NCI-H187 (cell line): ENCODE measurements at places on chromosomes 2 and 18.

- DNase-seq, result no peak
These were observed 34.8 kb upstream of the KLHL29 start for GRCh38 chr2:23350041-23350791.

- no peak for DNase-seq
These were observed 301.1 kb upstream of the RND3 start for GRCh38 chr2:150788426-150789140.

DNA sequence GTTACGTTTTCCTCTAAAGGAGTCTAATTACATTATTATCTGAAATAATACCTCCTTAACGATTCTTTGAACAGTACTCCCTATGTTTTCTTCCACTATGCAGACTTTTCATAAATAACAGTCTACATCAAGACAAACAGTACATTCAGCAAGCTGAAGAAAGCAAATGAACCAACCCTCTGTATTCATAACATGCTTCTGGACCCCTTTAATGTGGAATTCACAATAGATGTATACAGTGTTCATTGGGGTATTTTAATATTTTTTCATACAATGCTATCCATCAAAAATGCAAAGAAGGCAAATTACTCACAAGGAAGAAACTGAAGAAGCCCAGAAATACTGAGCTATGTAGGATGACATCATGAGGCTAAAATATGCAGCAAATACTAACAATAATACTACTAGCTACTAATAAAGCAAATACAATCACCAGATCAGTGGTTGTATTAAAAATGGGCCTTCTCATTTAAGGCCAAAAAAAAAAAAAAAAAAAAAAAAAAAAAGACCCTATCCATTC, 408.6 kb downstream of the MTX2 start:
- DNase-seq, result no peak

DNA sequence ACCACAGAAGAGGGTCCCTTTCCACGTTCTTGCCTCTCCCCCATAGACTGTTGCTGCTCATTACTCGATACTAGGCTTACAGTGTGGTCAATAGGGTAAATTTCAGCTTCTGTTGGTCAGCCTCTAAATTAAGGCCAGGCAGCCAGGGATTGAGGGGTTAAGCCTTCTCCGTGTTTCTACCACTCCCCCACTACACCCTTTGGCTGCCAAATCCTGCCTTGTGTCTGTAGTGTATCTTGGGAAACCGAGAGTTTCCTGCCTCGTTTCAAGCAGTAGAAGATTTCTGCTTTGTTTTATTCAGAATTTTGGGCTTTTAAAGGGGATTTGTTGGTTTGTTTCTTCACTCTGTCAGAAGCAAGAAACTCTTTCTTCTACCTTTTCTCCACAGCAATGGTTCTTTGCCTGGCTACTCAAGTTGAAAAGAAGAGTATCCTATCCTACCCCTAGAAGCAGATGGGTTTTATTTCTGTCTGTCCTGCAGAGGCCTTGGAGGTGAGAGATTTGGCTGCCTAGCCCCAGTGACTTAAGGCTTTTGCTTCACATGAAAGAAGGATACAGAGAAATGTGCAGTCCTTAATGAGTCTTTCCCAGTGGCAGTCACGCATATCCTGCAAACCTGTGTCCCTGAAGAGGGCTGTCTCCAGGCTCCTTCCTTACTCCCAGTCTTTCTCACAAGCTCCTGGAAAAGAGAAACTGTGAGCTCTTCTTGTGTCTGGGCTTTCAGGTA, 261.5 kb upstream of the TANK start:
- DNase-seq, result no peak

DNA sequence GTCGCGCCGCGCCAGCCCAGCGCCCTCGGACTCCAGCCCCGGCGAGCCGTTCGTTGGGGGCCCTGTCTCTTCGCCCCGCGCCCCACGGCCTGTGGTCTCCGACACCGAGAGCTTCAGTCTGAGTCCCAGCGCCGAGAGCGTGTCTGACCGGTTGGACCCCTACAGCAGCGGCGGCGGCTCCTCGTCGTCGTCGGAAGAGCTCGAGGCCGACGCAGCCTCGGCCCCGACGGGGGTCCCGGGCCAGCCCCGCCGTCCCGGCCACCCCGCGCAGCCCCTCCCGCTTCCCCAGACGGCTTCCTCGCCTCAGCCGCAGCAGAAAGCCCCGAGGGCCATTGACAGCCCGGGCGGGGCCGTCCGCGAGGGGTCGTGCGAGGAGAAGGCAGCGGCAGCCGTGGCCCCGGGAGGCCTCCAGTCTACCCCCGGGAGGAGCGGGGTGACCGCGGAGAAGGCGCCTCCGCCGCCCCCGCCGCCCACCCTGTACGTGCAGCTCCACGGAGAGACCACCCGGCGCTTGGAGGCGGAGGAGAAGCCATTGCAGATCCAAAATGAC, 1.4 kb downstream of the PHLPP1 start:
- DNase-seq, result no peak

DNA sequence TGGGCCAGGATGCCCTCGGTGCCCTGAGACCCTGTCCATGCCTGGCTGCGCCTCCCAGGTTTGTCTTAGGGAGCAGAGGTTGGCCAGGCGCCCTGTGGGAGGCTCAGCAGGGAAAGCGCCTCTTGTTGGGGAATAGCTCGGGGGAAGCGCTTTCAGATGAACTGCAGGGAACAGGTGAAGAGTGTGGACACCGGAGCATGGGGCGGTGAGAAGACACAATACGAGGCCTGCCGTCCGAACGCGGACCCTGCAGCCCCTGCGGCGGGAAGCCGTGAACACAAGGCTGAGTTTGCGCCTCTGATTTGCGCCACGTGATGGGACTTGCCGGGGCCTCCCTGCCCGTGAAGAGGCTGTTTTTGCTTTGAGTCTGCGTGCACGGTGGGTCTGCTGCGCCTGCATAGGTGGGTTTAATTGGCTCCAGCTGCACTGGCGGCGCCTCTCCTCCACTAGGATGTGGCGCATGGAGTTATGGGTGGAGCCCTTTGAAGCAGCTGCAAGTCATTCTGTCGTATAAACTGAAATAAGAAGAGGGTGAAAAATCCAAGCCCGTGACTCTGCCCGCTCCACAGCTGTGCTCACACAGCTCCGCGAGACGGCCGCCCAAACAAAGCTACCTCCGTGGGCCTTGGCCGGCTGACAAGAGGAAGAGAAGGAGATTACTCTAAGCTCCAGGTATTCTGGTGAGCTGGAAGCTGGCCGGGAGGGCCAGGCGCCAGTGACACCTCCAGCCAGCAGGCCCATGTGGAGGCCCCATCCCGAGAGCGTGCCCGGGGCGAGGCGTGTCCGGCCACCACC, 103.5 kb upstream of the CTDP1 start:
- DNase-seq, result no peak

DNA sequence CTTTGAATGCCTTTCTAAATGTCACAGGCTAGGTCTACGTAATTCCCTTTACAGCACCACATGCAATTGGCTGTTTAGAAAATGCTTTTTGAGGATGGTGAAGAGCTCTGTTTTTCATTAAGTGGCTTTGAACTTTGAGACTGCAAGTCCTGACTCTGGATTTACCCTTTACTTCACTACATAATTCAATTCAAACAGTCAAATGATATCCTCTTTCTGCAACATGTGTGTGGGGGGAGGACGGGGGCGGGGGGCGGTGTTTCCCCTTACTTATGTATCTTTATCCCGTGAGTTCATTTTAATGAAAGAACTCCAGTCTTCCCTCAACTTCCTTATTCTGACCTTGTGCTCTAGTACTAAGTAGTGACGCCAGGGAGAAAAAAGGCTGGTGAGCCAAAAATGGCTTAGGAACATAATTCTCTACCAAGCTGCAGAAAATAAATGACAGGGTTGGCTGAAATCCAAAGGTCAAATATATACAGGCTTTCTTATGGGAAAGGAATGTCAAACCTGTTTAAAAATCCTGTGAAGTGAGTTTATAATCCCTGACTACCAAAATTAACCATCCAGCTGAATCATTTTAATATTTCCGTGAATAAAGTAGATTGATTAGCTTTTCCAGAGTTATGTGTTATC, 119.6 kb downstream of the SLC8A1 start:
- DNase-seq, result no peak

DNA sequence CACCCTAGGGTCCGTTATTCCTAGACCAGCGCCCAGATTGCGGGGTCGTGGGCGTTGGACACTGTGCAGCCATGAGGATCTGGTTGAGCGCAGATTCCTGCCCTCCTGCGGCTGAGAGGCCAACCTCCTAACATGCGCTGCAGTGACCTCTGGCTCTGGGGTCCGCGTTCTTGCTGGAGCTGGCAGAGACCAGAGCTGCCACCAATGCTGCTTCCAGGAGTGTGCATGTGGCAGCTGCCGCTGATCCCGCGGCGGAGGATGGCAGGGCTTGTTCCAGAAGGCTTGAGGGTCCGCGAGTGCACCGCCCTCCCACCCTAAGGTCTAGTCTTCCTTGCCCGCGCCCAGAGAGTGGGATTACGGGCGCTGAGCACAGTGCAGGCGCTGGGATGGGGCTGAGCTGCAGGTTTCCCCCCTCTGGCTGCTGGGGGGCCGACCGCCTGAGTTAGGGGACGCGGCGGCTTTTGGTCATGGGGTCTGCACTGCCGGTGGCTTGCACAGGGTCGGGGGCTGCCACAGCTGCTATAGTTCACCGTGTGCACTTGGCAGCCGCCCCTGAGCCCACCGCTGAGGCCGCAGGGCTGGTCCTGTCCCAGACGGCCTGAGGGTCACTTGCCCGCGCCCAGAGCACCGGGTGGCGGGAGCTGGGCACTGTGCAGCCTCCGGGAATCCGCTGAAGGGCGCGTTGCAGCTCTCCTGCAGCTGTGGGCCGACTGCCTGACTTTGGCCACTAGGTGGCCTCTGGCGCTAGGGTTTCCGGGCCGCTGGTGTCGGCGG, 145.9 kb downstream of the CCDC74A start:
- peak; percentile 49 for DNase-seq

- no peak for DNase-seq
These were observed 355.0 kb downstream of the SS18 start for GRCh38 chr18:25735459-25735858.

DNA sequence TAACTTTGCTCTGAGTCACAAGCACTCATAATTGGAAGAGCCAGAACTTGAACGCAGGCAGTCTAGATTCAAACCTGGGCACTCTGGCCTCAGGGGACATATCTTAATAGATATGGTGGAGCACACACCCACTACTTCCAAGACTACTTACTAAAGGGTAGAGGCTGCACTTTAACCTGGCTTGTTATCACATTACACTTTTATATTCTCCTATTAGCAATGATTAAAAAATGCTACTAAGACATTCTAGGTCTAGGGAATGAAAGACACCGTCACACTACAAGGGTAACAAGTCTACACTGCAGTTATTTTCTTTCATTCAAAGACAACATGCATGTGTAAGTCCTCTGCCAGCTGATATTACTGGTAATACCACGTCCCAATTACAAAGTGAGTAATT, 258.8 kb downstream of the ZNF521 start:
- no peak for DNase-seq

DNA sequence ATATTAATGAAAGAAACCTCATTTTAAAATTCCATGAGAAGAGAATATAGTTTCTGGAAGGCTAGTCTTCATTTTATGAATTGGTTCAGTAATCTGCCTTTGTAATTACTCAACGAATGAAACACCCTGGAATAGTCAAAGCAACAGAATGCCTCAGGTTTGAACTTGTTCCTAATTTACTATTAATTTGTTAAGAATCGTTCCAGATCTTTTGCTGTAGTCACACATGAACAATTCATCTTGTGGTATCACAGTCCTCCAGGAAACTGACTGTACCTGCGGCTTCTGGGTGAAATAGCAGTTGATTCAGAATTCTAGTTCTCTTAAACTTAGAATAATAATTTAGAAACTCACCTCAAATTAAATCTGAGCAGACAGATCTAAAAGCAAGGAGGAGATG, 282.7 kb upstream of the MAP2 start:
- no peak for DNase-seq

DNA sequence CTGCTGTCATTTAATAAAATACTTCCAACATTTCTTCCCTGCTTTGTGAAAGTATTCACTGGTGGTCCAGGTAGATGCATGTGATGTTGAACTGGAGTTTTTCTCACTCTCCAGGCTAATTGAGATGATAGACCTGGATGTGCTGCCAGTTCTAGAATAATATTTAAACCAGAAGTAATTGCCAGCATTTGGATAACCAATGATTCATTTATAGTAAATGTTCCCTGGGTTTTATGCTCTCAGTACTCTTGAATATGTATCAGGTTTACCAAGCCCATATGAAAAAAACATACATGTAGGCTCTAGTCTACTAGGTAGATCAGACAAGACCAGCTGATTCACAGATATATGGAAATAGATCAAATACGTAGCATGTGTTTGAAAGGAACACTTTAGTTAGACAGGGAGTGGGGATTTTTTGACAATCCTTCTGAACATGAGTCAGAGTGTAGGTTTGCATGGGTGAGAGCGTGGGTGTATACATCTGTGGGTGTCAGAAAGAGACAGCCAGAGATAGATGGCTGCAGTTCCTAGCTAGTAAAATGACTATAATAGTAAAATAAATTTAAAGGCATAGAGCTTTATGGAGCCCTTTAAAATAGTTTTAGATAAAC, 115.1 kb downstream of the NAB1 start:
- no peak for DNase-seq

- peak; percentile 8 for DNase-seq
These were observed 84.3 kb downstream of the RAPGEF4 start for GRCh38 chr2:172819943-172820342.

- no peak for DNase-seq
These were observed 59.3 kb upstream of the ITM2C start for GRCh38 chr2:230805353-230806017.

DNA sequence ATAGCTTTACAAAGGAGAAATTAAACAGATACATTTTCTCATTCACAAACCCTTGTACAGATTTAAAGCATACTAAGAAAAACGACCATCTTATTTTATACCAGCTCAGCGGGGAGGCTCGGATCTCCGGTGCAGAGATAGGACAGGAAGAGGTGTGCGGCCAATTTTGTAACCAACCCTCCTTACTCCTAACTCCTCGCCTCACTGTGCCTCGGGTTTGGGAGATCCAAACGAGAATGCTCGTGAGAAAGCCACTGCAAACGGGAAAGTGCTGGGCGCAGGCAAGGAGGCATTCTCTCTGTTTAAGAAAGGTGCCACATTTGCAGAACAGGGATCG, 1.2 kb downstream of the KDSR start:
- DNase-seq, result no peak

DNA sequence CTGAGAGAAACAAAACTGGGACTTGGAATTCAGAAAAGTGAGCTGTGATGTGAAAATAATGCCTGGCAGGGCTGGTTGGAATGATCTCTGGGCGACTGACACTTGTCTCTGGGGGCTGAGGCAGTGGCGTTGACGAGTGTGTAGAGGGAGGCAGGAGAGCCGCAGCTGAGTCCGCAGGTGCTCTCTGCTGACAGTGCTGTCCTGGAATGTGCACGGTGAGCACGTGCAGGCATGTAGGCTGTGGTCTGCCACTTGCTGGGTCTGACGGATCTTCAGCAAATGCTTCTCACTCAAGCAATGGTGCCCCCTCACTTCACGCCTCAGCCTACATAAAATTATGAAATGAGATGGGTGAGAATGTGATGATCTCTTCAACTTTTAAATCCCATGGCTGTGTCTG, 38.5 kb upstream of the ATP9B start:
- no peak for DNase-seq
